Placental pericyte (primary cell): ENCODE measurements at places on chromosomes 16 and 17. TPM values are rescaled to one million over a fixed set of nuclear protein-coding genes. Genes with fewer than 3 reads are reported as not detected.

Gene IGFALS
- under 0.01 TPM in 2 replicates for total RNA-seq

Gene ZNF286A
- total RNA-seq = 30.4 and 35.7 TPM in 2 replicates

Gene DNASE1L2
- total RNA-seq = 0.86 and 1.1 TPM in 2 replicates

Gene FBXL19
- total RNA-seq = 15.1 and 34.9 TPM in 2 replicates

Gene C16orf54
- not detected in 2 replicates for total RNA-seq

Gene DNAAF8
- total RNA-seq = 0.57 and 1.1 TPM in 2 replicates

Gene INO80E
- 26.7 and 54.7 TPM in 2 replicates for total RNA-seq

Gene HCFC1R1
- total RNA-seq = 11.6 and 21.7 TPM in 2 replicates

Gene CTRB1
- total RNA-seq = not detected in 2 replicates

Gene COPZ2
- total RNA-seq = 35.1 and 90.2 TPM in 2 replicates

Gene KRT27
- not detected in 2 replicates for total RNA-seq

Gene KRTAP3-1
- not detected in 2 replicates for total RNA-seq

Gene RILP
- total RNA-seq = 6.4 and 7.0 TPM in 2 replicates

Gene G6PC1
- not detected in 2 replicates for total RNA-seq

Gene CDC27
- 70.7 and 145 TPM in 2 replicates for total RNA-seq

Gene ABCC6
- 0.29 and 0.44 TPM in 2 replicates for total RNA-seq

Gene ALOXE3
- total RNA-seq = under 0.01 TPM in 1 of 2 replicates, not detected in the other

Gene KRTAP4-4
- total RNA-seq = not detected in 2 replicates

Gene PRAC2
- total RNA-seq = 0.66 TPM in 1 of 2 replicates, not detected in the other

Gene CD300H
- not detected in 2 replicates for total RNA-seq

Gene LAT
- 0.72 and 1.1 TPM in 2 replicates for total RNA-seq

Gene FBXO31
- total RNA-seq = 21.9 and 31.6 TPM in 2 replicates

Gene IGF2BP1
- 30.6 and 49.0 TPM in 2 replicates for total RNA-seq

Gene DPEP2
- not detected in 2 replicates for total RNA-seq

Gene UMOD
- total RNA-seq = not detected in 2 replicates

Gene PRDM7
- total RNA-seq = not detected in 2 replicates

Gene NTN3
- total RNA-seq = 0.14 and 0.22 TPM in 2 replicates

Gene TBC1D3B
- total RNA-seq = 0.29 and 1.8 TPM in 2 replicates

Gene ARHGDIG
- total RNA-seq = 0.44 TPM in 1 of 2 replicates, not detected in the other

Gene P2RX5
- total RNA-seq = 0.44 and 2.0 TPM in 2 replicates

Gene KRT12
- 0.43 TPM in 1 of 2 replicates, not detected in the other for total RNA-seq

Gene DPEP3
- total RNA-seq = not detected in 2 replicates

Gene RCVRN
- total RNA-seq = not detected in 2 replicates

Gene ABR
- 90.8 and 115 TPM in 2 replicates for total RNA-seq

Gene SLC35G6
- total RNA-seq = not detected in 2 replicates

Gene KCNG4
- not detected in 2 replicates for total RNA-seq

Gene ABCA6
- total RNA-seq = 4.2 and 7.7 TPM in 2 replicates

Gene MYCBPAP
- total RNA-seq = 0.14 and 0.44 TPM in 2 replicates

Gene KIFC3
- 157 and 170 TPM in 2 replicates for total RNA-seq

Gene CHST6
- total RNA-seq = under 0.01 and 0.14 TPM in 2 replicates
